Stimulated activated CD8-positive, alpha-beta memory T cell treated with anti-CD3 and anti-CD28 coated beads, Interleukin-15, amount 100 ng/mL, for 4 hours (primary cell): ENCODE measurements at places on chromosomes 12 and 14.

GRCh38 chr12:93624595-93625294 lies 52.3 kb downstream of the SOCS2 start:
- no peak for DNase-seq

GRCh38 chr14:64826845-64827244 lies 52.9 kb downstream of the SPTB start:
- no peak for DNase-seq

- no peak for DNase-seq
These were observed 36.8 kb upstream of the NINJ2 start for GRCh38 chr12:700016-700415.

GRCh38 chr14:90402016-90402415 lies 5.2 kb downstream of the CALM1 start:
- no peak for DNase-seq

GRCh38 chr12:57474430-57474829 lies 5.2 kb downstream of the ARHGAP9 start:
- DNase-seq, result no peak

DNA sequence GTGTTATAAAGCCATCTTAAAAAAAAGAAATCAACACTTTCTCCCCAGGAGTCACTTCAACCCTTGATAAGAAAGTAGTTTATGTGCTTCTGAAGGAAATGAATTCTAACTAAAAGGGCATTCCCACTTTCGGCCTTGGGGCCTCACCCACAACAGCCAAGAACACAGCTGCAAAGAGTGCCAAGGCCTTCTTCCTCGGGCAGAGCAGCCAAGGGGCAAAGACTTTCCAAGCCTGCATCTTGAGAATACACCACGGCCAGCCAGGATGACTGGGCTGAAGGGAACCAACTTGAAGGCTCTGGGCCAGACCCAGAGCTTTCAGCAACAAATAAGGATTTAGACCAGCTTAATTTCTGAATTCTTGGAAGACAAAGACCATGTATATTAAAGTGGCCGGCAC lies 60.4 kb upstream of the FOXN3 start:
- no peak for DNase-seq

DNA sequence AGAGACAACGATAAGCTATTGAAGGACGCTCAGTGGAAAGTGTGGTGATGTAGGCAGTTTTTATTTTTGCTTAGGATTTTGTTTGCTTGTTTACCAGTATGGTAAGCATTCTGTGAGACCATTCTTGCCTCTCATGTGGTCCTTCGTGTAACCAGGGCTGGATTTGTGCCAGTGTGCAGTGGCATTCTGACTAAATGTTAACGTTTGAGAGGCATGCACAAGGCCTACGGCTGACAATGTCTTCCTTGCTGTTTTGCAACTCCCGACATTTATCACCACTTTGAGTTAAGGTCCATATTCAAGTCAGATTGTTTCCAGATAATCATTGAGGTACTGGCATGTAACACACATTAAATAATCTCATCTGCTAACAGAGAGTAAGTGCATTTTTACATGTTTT lies 102.3 kb upstream of the BCAT1 start:
- no peak for DNase-seq

- no peak for DNase-seq
These were observed 9.7 kb upstream of the KRT1 start for GRCh38 chr12:52689936-52690335.

GRCh38 chr12:128813392-128813791 lies 10.4 kb downstream of the SLC15A4 start:
- no peak for DNase-seq

GRCh38 chr12:128940974-128941373 lies 87.7 kb downstream of the GLT1D1 start:
- no peak for DNase-seq

DNA sequence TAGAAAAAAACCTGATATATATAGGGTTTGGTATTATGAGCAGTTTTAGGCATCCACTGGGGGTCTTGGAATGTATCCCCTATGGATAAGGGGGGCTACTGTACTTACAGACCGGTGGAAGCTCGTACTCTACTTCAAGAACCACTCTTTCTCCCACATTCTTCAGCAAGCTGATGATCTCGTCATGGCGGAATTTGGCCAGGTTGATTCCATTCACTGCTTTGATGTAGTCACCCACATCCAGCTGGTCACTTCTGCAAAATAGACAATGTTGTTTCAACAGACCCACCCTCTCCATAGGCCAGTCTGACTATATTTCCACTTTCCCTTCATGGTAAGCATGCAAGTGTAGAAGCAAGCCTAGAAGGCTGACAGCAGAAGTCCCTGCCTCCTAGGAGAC lies 139.9 kb downstream of the GRIP1 start:
- no peak for DNase-seq

DNA sequence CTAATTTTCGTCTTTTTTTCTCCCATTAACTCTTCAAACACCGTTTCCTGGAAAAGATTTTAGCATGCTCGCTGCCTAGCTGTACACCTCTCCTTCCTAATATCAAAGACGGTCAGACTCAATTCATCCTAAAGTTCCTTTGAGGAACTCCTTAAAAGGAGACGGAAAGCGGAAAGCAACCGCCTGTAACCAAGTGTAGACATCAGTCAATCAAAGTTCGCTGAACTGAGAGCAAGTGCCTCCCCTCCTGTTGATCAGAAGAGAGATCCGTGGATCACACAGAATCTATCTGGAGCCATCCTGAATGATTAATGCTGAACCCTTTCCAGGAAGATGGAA lies 412 bp upstream of the TEP1 start:
- DNase-seq, result no peak

- DNase-seq, result no peak
These were observed 45.7 kb upstream of the PRMT8 start for GRCh38 chr12:3445119-3445978.

- no peak for DNase-seq
These were observed 59.0 kb upstream of the STXBP6 start for GRCh38 chr14:25108959-25109358.

- no peak for DNase-seq
These were observed 219.5 kb downstream of the KIF26A start for GRCh38 chr14:104357689-104358527.

DNA sequence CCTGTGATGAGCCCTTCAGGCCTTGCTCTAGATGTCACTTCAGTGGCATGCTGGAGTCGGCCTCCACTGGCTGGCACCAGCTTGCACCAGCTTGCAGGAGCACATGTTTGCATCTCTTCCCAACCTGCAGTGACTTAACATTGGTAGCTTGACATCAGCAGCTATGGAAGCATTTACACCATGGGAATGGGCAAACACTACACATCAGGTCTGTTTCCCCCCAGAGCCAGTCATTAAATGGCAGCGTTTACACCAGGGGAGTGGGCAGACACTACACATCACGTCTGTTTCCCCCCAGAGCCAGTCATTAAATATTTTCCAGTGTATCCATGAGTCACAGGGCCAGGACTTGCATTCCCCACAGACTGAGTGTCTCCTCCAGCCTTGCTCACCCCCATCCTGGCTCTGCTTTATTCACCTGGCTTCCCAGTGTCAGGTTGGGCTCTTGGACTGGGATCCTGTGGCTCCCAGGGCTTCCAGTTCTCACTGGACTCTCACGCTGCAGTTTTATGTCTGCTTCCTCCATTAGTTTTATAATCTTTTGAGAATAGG lies 51.6 kb upstream of the VRK1 start:
- DNase-seq, result no peak

- DNase-seq, result no peak
These were observed 630 bp downstream of the FOS start for GRCh38 chr14:75279153-75279762.

DNA sequence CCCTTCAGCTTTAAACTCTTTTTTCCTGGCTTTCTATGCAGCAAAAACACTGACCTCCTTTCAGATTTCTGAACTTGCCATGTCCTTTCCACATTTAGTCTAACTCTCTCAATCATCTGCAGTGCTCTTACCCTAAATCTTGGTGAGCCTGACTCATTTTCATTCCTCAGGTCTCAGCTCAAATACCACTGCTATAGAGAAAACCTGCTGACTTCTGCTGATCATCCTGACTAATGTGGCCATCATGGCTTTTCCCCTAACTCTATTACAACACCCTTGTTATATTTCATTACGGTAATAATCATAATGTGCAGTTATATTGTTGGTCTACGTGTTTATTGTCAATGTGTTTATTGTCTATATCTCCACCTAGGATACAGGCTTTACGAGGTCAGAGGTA lies 207.3 kb upstream of the OR4E1 start:
- DNase-seq, result no peak

- DNase-seq, result no peak
These were observed 507.4 kb upstream of the ATP2B1 start for GRCh38 chr12:90216020-90216552.

DNA sequence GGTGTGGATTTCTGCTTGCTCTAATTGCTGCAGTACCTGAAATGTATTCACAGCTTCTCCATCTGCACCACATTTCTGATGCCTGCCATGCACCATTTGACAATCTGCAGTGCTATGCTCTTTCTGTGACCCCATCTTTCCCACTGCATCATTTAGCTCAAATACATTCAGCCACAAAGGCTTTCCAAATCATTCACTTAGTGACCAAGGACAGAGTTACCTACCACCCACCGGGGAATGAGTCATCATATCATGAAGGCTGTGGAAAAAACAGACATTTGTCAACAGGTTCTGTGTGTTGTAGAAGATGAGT lies 465.5 kb upstream of the ATP2B1 start:
- no peak for DNase-seq

GRCh38 chr12:19208456-19208855 lies 78.9 kb downstream of the PLEKHA5 start:
- no peak for DNase-seq

DNA sequence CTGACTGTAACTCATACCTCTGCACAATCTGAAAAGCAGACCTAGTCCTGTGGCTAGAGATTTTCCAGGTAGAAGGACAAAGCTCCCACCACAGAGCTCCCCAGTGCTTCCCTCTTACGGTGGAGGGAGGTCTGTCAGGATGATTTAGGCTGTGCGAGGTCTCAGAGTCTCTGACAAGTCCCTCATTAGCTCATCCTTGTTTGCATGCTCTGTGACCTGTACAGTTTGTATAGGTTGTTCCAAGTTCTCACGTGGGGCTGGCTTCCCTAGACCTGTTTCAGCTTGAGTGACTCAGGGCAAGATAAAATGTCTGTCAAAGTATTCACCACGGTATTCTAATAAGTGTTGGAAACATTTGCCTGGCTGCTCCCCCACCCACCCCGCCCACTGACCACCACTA lies 34.8 kb downstream of the ASCL1 start:
- no peak for DNase-seq

DNA sequence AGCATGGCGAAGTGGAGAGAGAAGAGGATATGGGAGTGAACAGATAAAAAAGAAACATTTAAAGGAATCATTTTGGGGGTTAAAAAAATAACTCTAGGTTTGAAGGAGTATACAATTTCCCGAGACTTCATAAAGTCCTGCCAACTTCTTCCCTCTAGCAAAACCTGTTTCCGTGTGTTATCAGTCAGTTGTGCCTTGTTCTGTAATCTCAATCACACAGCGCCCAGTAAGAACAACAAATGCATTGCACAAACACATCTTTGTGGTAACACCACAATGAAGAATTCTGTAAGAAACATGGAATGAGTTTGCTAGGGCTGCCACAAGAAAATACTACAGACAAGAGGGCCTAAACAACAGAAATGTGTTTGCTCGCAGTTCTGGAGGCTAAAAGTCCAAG lies 144.7 kb upstream of the FUT8 start:
- DNase-seq, result no peak

- DNase-seq, result no peak
These were observed 14.9 kb downstream of the AKAP6 start for GRCh38 chr14:32343926-32344430.

- no peak for DNase-seq
These were observed 5.8 kb downstream of the CCNB1IP1 start for GRCh38 chr14:20327005-20327869.

GRCh38 chr14:78902010-78902623 lies 731.9 kb downstream of the NRXN3 start:
- DNase-seq, result no peak

- DNase-seq, result no peak
These were observed 17.7 kb upstream of the ITPK1 start for GRCh38 chr14:93133464-93133863.

DNA sequence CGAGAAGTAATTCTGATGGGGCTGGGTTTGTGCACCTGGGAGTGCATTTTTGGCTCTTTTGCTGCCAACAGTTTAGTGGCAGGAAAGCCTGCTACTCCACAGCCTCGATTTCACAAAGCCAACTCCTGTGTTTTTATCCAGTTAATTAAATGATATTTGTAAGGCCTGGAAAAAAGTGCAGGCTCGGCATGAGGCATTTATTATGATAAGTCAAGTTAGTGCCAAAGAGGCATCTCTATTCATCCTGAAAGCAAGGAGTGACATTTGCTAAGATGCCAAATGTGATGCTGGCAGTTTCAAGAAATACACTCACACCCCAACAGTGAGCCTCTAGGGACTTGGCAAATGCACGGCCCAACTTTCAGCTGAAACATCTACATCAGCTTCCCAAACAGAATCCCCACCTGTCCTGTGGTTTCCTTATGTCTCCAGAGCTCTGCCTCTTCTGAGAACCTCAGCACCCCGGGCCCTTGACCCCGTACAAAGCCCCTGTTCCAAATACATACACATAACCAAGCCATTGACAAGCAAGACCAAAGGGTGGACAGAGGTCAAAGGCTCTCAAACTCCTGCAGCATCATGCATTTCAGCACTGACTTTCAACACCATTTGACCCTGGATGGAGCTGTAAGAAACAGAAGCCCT lies 955.1 kb upstream of the TMEM132C start:
- DNase-seq, result no peak

DNA sequence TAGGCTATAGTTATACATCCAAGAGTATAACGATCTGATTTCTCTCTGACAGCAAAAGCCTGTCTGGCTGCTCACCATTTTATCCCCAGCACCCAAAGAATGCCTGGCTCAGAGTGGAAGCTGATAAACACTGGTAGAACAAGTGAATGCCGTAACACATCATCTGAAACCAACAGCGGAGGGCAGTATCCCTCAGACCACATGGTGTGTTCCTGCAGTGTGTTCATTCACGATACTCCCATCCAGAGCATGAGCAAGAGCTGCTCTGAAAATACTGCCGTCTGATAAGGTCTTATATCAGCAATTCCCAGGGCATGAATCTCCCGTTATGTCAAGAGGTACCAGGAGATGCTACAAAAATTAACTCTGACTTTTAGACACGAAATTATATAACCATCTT lies 95.9 kb downstream of the TTC7B start:
- no peak for DNase-seq

- no peak for DNase-seq
These were observed 1.4 kb upstream of the RDH11 start for GRCh38 chr14:67697006-67697405.

GRCh38 chr14:33736299-33736825 lies 214.5 kb downstream of the EGLN3 start:
- DNase-seq, result no peak

DNA sequence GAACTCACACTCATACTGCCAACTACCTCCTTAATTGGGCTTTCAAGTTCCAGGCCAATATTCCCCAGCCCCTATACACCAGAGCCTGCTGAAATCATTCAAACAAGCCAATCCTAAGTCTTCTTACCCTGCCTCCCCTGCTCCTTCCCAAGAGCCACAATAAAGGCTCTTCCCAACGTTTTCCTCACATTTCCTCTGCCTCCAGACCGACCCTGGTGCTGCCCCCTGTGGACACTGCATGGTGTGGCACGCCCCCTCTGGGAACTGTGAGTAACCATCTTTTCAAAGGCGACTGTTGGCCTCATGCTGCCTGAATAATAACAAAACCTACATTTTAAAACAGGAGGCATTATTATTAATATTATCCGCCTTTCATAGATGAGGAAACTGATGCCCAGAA lies 111.6 kb upstream of the NOS1 start:
- DNase-seq, result no peak
